ENCODE measurements at places on chromosomes 5 and 9.

GRCh38 chr5:132489051-132489770 is 1.4 kb downstream of the IRF1 start:
- no peak for DNase-seq

DNA sequence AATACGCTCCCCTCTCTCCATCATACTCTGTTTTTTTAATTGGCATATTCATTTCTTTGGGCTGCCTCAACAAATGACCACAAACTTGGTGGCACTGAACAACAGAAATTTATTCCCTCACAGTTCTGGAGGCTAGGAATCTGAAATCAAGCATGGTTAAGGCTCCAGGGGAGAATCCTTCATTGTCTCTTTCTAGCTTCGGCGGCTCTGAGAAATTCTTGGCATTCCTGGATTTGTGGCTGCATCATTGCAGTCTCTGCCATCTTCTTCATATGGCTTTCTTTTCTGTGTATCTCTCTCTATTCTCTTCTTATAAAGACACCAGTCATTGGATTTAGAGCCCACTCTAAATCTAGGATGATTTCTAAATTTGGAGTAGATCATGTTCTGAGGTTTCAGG is 10.9 kb upstream of the SLC24A2 start:
- DNase-seq, result no peak

DNA sequence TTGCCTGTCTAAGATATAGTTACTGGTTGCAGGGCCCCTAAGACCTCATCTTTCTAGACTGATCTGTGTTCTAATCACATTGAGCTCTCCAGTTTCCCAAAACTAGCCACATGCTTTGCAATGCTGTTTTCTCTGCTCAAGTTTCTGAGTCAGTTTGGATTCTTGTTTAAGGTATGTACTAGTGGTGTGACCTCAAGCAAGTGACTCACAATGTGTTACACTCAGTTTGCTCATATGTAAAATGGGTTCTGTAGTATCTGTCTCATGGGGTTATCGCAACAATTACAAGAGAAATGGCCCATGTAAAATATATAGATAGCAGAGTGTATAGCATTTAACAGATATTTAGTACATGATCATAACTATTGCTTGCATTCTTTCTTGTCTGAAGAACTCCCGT is 153.1 kb upstream of the ELL2 start:
- peak; percentile 43 for DNase-seq

DNA sequence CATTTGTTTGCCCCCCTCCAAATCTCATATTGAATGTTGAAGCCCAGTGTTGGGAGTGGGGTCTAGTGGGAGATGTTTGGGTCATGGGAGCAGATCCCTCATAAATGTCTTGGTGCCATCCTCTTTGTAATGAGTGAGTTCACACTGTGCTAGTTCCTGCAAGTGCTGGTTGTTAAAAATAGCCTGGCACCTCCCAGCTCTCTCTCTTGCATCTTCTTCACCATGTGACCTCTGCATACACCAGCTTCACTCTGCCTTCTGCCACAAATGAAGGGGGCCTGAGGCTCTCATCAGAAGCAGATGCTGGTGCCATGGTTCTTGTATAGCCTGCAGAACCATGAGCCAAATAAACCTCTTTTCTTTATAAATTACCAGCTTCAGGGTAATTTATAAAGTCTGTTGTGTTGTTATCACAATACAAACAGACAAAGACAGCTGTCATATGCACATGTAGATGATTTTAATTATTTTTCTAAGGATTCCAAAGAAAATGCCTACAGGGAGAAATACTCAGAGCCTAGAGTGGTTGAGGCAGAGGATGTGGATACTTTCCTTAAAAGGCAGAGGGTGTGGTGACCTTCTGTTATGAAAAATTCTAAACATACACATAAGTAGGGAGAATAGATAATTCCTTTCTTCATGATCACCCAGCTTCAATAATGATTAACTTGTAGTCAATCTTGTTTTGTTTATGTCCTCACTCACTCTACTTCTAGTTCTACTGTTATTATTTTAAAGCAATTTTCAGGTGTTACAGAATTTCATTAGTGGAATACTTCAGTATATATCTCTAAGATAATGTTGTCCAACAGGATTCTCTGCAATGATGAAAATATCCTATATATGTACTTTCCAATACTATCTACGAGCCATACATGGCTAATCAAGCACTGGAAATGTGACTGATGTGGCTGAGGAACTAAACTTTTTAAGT is 75.1 kb upstream of the RANBP6 start:
- DNase-seq, result no peak

DNA sequence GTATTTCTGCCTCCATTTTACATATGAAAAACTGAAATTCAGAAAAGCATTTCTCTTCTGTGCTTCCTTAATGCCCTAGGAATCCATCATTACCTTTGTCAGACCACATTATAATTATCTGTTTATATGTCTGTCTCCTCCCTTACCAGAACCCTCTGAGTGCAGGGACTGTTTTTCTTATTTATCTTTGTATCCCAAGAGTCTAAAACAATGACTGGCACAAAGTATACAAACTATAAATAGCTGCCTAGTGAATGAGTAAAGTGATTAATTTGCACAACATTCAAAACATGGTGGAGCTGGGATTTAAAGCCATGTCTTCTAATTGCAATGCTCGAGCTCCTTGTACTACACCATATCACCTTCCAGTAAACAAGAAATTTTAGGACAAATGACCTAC is 49.3 kb upstream of the HK3 start:
- no peak for DNase-seq

- no peak for DNase-seq
These were observed 10.5 kb downstream of the RNF38 start for GRCh38 chr9:36389590-36389989.

DNA sequence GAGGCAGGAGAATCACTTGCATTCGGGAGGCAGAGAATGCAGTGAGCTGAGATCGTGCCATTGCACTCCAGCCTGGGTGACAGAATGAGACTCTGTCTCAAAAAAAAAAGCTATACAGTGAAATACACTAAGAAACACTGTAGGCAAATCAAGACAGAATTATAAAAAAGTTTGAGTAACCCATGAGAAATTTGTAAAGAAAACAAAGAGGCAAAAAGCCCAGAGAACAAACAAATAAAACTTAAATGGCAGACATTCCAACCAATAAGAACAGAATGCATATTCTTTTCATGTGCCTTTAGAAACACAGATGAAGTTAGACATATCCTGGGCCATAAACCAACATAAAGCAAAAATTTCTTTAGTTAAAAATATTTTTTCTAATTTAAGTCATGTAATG is 30.6 kb downstream of the ZNF169 start:
- DNase-seq, result peak; percentile 8

DNA sequence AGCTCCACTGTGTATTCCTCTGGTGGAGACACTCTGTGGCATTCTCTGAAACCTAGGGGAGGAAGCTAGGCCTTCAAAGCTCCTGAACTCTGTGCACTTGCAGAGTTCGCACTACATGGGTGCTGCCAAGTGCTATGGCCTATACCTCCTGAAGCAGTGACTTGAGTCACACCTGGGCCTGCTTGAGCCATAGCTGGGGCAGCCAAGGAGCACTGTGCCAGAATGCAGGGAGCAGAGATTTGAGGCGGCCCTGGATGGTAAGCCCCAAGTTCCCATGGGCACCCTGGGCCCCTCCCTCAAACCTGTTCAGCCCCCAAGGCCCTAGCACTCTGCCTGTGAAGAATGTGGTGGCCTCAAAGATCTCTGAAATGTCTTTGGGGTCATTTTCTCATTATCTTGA is 212.9 kb downstream of the SPATA31A6 start:
- DNase-seq, result no peak

- DNase-seq, result no peak
These were observed 235.5 kb upstream of the ACTBL2 start for GRCh38 chr5:57718155-57718554.

Data from astrocyte of the spinal cord (primary cell).